Cerebellar nuclear complex (tissue), 1 donor: ENCODE measurements at places on chromosomes 16 and 17.

DNA sequence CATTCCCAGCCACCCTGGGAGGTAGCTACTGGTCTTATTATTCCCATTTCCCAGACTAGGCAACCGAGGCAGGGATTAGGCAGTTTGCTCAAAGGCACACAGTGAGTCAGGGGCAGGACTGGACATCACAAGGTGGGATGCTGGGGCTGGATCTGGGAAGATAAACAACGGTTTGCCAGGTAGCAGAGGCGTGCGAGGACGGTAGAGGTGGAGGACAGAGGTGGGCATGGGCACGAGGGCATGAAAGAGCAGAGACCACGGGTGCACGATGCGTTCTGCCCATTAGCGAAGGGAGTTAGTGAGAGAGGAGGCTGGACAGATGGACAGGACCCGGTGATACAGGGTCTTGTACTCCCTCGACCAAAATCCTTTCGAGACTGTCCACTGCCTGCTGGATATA, 148.0 kb downstream of the SDK2 start:
- DNase-seq: no peak

- DNase-seq: no peak
These were observed 2.1 kb downstream of the MFAP4 start for GRCh38 chr17:19384723-19385391.

DNA sequence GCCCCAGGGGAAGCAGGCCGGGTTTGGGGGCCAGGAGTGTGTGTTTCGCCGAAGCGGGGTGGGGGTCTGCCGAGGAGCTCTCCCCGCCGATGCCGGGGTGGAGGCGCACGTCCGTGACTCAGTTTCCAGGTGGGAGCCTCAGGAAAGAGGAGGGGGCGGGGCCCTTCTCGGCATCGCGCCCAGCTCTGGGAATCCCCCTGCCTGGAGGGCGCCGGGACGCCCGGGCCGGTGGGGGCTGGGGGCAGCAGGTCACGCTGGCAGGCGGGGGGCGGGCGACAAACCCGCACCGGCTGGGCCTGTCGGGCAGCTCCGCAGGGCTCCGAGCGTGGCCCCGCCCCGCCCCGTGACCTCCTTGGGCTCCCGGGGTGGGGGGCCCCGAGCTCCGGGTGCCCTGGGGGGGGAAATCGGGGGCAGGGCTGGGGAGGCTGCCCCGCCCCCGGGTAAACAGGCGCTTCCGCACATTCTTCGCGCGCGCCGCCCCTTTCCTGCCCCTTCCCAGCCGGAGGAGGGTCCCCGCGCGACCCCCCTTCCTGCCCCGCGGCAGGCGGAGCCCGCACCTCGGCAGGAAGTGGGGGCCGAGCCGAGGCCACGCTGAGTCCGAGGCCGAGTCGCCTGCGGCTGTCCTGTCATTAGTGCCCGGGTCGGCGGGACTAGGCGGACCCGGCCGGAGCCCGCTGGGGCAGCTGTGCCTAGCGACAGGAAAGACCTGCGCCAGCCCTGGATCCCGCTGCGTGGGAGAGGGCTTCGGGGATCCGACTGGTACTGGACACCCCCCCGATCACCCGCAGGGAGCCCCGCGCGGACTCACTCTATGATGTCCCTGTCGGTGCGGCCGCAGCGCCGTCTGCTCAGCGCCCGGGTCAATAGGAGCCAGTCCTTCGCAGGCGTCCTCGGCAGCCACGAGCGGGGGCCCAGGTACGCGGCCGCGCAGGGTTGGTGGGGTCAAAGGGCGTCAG, 9.3 kb downstream of the RIPOR1 start:
- no peak for DNase-seq

GRCh38 chr17:64277831-64278562, 14.9 kb upstream of the TEX2 start:
- no peak for DNase-seq

DNA sequence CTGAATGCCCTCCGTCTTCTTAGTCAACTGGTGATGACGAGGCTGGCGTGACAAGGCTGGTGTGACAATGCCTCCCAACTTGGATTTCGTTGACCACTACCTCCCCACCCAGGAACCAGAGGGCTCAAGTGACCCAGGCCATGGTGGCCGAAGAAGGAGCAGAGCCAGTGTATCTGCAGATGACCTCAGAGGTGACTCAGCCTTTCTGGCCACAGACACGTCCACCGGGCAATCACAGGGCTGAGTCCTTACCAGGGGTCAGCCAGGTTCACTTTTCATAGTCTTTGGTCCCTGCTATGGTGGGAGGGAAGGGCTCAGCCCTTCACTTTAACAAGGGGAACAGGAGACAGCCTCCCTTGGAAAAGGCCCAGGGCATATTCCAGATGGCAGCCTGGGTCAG, 116.3 kb downstream of the MAF start:
- no peak for DNase-seq

DNA sequence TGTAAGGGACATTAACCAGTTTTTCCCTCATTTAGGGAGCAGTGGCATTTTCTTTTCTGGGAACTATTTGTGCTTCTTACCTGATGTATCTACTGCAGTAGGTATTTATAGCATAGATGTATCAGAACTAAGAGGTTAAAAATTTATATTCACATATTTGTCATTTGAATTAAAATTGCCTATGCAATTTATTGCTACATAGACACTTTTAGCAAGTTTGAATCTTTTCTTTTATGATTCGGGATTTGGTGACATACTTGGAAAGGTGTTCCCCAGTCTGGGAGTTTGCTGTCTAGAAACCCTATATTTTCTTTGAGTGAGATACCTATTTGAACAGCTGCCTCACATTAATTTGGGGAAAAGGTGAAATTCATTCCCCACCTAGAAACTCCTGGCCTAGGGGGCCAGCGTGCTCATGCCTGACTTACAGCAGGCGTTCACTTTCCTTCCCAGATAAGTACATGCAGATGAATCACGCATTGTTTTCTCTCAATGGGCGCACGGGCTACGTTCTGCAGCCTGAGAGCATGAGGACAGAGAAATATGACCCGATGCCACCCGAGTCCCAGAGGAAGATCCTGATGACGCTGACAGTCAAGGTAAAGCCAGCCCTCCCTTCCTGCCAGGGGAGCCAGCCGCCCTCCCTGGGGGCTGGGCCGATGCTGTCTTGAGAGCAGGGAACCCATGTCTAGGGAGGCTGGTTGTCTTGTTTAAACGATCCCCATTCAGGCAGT, 73.8 kb downstream of the SDR42E1 start:
- DNase-seq: no peak

GRCh38 chr16:50539822-50540710, 8.1 kb upstream of the NKD1 start:
- DNase-seq: no peak

GRCh38 chr17:65936013-65936412, 255.9 kb downstream of the CEP112 start:
- no peak for DNase-seq

DNA sequence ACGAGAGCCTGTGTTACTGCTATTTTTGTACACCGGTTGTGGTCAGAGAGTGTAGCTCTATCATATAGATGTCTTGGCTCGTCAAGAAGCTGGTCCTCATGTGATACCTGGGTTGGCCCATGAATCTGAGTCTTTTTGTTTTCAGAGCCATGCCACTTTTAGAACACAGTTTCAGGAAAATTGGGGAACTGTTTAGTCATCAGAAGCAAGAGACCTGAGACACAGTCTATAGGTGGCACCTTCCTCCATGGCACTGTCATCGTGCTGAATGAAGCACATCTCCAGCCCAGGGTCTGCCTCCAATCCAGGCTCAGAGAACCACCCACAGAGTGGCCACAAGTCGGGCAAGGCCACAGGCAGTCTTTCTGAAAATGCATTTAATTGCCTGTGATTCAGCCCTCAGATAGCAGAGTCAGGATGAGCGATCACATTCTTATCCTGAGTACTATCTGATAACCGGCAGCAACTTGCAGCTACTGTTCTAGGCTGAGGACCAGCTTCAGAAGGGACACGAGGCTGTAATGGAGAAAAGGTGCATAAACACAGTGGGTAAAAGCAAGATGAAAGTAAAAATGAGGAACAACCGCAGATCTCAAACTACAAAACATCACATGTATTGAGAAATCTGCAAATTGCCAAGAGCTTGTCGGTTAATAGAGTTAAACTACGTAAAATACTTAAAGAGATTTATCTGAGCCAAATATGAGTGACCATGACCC, 14.2 kb upstream of the HAPSTR1 start:
- no peak for DNase-seq

DNA sequence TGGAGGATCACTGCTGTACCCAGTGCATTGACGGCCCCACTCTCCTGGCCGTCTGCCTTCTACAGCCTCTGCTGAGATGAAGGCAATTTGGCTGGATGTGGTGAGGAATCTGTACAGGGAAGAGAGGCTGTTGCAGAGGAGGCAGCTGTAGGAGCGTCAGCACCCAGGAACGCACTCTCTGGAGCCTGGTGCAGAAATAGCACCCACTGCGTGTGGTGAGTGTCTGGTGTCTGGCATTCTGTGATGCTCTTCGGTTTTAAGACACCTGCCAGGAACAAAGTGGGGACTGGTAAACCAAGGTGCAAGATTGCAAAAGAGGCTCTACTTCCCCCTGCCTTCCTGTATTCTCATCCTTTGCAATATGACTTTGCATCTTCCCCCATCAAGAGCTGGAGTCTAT, 187.5 kb upstream of the SDK2 start:
- no peak for DNase-seq

DNA sequence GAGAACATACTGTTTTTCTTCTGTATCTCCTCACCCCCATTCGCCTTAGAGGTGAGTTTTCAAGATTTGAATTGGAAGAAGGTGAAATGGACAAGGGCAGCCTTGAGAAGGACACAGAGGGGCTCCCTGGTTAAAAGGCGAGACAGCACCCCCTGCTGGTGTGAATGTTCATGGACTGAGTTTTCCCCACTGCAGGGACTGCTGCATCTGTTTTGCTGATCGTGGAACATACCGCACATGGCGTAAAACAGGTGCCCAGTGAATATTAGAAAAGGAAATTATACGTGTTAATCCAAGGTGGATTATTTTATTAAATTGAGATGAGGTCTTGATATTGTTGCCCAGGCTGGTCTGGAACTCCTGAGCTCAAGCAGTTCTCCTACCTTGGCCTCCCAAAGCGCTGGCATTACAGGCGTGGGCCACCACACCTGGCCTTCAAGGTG, 54.5 kb downstream of the NDE1 start:
- peak; percentile 0 for DNase-seq

GRCh38 chr17:22512506-22512905, 820.2 kb downstream of the KCNJ18 start:
- DNase-seq: no peak

- DNase-seq: no peak
These were observed 487.5 kb upstream of the SALL1 start for GRCh38 chr16:51638339-51639135.

- DNase-seq: no peak
These were observed 11.0 kb upstream of the CENPT start for GRCh38 chr16:67858500-67858899.

DNA sequence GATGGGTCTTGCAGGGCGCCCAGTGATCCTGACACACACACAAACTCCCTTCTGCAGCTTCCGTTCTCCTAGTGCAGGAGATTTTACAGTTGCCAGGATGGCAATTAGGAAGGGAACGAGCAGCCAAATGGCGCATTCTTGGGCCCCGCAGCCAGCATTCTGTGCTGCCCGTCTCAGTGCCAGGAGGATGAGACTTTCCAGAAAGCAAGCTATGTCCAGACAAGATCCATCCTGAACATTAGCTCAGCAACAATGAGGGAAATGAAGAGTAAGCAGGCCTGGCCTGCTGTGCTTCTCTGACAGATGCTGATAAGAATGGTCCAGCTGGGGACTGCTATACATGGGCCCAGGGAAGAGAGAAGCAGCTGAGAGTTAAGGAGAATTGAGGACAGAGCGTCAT, 16.5 kb downstream of the SPPL2C start:
- peak; percentile 78 for DNase-seq

GRCh38 chr17:50429793-50430192, 3.8 kb downstream of the ACSF2 start:
- no peak for DNase-seq

- DNase-seq: no peak
These were observed 8.5 kb downstream of the CCL18 start for GRCh38 chr17:36072431-36073121.

GRCh38 chr17:56948491-56948890, 12.4 kb downstream of the COIL start:
- no peak for DNase-seq

GRCh38 chr17:30155389-30155788, 38.8 kb downstream of the NSRP1 start:
- DNase-seq: no peak

DNA sequence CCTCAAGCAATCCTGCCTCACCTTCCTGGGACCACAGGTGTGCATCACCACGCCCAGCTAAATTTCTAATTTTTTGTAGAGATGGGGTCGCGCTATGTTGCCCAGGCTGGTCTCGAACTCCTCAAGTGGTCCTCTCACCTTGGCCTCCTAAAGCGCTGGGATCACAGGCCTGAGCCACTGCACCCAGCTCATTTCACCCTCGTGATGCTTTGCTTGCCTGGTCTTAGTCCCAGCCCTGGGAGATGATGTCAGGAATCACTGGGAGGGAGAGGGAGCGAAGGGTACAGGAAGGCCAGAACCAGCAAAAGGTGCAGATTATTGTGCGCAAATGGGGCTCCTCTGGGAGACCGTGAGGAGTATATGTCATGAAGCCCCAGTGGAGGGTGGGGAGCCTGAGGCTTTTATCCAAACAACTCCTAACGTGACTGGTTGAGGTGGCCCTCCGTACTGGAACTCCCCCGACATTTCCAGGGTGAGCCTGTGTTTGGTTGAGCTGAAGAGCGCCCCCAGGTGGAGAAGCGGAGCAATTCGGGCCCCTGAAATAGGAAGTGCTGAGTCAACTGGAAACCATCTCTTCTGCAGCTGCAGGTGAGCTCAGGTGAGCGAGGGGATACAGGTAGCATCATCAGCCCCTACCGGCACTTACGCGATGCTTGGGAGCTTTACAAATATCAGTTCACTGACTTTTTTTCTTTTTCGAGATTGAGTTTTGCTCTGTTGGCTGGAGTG, 41.2 kb upstream of the HAPSTR1 start:
- DNase-seq: no peak

DNA sequence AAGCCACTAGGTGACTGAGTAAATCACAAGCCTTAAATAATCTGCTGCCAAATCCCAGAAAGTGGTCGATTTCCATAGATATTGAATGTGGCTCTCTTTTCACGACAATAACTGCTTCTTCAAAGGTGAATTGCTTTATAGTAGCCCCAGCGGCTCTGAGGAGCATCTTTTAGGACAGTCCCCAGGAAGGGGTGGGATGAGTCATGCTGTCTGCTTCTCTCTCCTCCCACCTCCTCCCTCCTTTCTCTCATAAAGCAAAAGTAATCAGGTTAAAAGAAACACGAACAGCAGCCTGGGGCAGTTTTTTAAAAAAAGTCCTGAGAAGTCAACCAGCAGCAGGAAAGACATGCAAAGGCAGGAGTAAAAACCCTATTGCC, 1.8 kb downstream of the KIAA0513 start:
- peak; percentile 48 for DNase-seq

- DNase-seq: no peak
These were observed 44.3 kb downstream of the SOCS3 start for GRCh38 chr17:78315355-78316114.
